ENCODE measurements at places on chromosomes 2 and 18.

DNA sequence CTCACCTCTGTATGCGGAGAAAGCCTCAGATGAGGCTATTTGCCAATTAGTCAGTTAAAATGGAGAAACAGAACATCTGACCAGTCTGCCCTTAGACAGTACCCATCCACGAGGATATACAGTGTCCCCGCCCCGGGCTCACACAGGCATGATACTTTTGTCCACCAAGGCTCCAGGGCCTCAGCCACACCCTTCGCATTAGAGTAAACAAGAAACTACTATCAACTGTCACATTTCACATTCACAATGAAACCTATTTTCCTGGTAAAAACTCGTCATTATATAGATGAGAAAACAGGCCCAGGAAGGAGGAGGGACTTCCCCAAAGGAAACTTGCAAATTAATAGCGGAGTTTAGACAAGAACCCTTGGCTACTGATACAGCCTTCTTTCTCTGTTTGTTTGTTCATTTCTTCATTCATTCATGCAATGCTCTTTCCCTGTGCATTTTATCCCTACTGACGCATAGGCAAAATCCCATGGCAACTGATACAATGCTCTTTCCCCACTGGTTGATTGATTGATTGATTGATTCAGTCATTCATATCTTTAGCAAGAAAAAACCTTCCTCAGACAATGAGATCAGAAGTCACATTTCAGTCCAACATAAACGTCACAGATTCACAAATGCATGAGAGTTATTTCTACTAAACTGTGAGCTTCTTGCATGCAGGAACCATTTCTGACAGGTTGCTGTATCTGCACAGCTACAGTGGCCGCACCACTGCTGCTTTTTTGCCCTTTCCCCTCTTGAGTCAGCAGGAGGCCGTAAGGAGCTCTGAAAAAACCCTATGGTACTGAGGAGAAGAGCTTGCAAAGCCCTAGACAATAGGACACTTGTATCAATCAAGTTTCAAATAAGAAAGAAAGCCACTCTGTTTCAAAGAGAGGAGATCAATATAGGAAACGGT is 777.1 kb downstream of the RNF144A start:
- no peak for DNase-seq

GRCh38 chr18:54415086-54415485 is 57.4 kb downstream of the C18orf54 start:
- no peak for DNase-seq

GRCh38 chr18:51516478-51517038 is 319.1 kb upstream of the MEX3C start:
- DNase-seq = no peak

DNA sequence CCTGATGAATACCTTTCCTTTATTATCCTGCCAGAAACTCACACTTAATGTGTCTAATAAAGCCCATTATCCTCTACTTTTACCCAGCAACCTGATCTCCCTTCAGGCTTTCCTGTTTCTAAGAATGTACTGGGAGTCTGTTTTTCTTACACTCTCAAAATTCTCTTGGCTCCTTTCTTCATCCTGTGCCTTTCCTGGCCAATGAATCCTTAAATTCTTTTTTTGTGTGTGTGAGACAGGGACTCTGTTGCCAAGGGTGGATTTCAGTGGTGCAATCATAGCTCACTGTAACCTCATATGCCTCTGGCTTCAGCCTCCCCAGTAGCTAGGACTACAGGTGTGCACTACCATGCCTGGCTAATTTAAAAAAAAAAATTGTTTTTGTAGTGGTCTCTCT is 72.7 kb downstream of the MAP2 start:
- DNase-seq = no peak

GRCh38 chr2:26430826-26431225 is 29.1 kb downstream of the DRC1 start:
- DNase-seq = no peak

- DNase-seq = no peak
Measured at GRCh38 chr2:241850544-241851324, 8.0 kb downstream of the PDCD1 start.

GRCh38 chr18:59717291-59717690 is 20.1 kb upstream of the CCBE1 start:
- DNase-seq = no peak

DNA sequence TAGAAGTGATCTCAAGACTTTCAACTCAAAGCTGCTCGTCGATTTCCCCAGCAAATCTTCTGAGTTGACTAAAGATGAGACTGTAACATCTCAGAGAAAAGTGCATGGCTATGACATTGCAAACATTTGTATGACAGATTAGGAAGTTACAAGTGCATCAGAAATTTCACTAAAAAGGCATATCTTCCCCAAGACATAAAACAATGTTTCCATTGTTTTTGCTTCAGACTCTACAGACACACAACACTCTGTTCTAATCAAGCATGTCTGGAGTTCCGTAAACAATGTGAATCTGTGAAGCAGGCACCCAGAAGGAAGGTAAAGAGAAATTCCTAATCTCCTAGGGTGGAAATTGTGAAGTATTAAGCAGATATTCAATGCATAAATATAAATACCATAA is 144.6 kb upstream of the LYPD1 start:
- DNase-seq = no peak

DNA sequence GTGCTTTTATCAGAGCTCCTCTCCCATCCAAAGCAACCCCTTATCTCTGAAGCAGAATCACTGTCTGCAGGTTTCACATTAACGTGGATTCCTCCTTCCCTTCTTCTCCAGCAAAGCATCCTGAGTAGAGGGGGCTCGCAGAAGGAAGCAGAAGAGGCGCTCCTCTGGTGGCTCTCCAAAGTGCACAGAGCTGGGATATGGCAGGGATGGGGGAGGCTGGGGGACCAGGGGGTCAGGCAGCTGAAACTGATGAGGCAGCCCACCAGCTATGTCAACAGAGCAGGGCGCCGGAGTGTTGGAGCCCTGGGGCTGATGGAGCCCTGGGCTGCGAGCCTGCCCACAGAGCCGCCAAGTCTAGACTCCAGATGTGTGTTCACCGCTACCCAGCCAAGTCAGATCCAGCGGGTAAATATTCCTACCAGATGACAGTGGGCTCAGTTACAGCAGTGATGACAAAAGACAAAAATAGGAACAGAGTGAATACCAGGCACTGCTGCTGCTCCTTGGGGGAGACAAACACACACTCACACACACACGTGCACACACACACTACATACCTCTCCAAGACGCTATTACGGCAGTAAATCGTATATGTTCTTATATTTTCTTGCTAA is 678.3 kb upstream of the ID2 start:
- DNase-seq = no peak

GRCh38 chr18:49127471-49128190 is 176.9 kb upstream of the SMAD7 start:
- no peak for DNase-seq

DNA sequence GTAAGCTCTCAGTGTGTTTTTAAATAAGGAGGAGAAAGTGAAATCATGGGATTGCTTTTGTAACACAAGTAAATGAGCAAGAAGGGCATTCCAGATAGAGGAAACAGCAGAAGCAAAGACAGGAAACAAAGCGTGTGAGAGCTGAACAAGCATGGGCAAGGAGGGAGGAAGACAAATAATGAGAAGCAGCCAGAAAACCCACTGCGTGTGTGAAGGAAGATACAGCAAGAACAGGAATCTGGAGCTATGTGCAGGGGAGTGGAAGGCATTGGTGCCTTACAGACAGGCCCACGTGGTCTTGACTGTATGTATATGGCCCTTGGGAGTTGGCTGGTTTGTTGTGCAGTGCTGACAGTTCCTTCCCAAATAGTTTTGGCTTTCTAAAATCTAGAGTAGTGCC is 88.6 kb downstream of the AAK1 start:
- DNase-seq = no peak

- no peak for DNase-seq
Measured at GRCh38 chr2:180413336-180413735, 406.2 kb upstream of the CWC22 start.

GRCh38 chr2:98459496-98460175 is 15.0 kb downstream of the INPP4A start:
- no peak for DNase-seq

- no peak for DNase-seq
Measured at GRCh38 chr2:113406114-113406513, 31.4 kb upstream of the ZNG1B start.

DNA sequence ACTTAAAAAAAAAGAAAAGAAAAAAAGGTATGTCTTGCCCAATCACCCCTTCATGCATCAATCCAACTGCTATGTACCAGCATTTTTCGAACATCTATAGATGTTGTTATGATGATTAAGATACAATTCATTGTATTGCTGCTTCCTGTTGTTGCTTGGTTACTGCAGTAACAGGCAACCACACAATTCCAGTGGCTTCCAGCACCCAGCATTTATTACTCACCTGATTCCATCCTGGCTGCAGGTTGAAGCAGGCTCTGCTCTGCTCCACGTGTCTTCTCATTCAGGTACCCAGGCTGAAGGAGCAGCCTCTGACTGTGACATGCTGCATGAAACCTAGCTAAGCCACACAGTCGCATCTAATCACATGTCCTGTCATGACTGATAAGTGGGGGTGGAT is 196.9 kb downstream of the INO80D start:
- no peak for DNase-seq

- no peak for DNase-seq
Measured at GRCh38 chr18:48739266-48740067, 200.6 kb downstream of the CTIF start.

GRCh38 chr2:79511320-79511951 is 1.4 kb upstream of the CTNNA2 start:
- DNase-seq = no peak

GRCh38 chr18:9617006-9617542 is 2.7 kb upstream of the PPP4R1 start:
- no peak for DNase-seq

GRCh38 chr2:207164006-207164831 is 1.5 kb downstream of the KLF7 start:
- no peak for DNase-seq

DNA sequence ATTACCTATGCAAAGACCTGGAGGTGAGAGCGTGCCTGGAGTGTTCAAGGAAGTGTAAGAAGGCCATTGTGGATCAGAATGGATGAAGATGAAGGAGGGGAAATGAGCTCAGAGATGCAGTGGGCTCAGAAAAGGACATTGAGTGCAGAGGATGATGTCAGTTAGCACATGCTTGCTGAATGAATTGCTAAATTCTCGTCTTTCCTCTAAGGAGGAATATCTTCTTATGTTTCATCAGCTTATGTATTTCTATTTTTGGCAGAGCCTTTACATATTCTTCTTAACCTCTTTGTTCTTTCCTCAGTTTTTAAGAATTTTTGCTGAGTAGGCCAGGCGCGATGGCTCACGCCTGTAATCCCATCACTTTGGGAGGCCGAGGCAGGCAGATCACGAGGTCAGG is 30.9 kb downstream of the FAM171B start:
- DNase-seq = no peak

DNA sequence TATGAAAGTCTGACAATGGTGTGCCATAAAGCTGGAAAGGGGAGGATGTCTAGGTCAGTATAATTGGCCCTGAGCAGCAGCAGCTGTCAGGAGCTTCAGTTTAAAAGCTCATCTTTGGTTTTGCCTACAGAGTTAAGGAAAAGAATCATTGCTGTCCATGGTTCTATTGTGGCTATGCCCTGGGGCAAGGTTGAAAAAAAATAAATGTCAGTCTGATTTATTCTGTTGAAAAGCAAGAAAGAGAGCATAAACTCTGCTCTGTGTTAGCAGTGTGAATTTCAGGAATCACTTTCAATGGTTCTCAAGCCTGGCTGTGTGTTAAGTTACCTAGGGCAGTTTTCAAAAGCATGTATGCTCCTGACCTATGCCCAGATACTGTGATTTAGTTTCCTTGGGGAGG is 446.7 kb downstream of the SETBP1 start:
- DNase-seq = no peak

- DNase-seq = no peak
Measured at GRCh38 chr2:240512666-240513535, 44.9 kb downstream of the ANKMY1 start.

DNA sequence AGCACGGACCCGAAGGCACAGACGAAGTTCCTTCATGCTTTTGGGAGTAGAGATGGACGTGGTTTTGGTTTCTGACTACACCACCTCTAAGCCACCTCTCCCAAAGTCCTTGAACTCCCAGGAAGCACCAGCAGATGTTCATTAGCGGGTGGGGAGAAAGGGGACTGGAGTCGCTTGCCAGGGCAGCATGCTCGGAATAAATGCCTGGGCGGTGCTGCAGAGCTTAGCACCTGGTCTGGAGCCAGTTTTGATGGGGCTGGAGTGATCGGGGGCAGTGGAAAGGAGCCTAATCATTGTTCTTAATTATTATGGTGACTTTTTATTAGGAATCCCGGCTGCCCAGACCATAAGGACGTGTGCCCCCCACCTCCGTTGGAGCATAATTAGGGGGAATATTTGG is 220.8 kb downstream of the TFCP2L1 start:
- no peak for DNase-seq

DNA sequence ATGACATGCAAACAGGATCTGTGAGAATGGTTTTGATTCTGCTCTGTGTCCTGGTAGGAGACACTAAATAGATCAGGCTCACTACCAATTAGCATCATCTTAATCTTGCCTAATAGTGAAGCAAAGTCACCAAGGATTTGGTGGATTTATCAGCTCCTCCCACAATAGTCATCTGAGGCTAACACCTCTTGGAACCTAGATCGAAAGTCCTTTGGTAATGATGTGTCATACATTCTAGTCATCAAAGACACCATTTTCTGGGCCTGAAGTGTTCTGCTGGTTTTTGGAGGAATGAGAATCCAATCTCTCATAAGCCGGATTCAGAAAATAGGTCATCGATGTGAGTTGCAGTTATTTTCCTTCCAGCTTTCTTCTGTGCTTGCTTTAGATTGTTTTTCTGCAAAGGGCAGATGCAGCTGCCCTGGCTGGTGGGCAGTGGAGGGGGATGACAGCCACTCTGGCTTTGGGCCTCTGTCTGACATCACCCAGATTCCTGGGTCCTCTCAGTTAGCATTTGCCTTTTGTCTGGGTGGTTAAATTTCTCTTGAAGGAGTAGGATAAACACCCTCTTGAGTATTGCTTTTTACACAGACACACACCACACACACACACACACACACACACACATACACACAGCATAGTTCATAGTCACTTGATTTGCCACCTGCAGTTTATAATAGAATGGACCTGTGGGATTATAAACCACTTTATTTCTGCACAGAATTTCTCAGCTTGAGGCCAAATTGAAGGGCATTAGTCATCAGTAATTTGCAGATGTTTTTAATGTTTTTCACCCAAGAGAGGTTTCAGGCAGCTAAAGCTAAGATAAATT is at the start of gene MYO3B:
MYO3B (plus strand) TSS at position 198 of the 832 bp plus-strand sequence; CDS start at position 339, 141 bp downstream.
- no peak for DNase-seq

- no peak for DNase-seq
Measured at GRCh38 chr2:176111309-176111663, 4.2 kb downstream of the HOXD11 start.

DNA sequence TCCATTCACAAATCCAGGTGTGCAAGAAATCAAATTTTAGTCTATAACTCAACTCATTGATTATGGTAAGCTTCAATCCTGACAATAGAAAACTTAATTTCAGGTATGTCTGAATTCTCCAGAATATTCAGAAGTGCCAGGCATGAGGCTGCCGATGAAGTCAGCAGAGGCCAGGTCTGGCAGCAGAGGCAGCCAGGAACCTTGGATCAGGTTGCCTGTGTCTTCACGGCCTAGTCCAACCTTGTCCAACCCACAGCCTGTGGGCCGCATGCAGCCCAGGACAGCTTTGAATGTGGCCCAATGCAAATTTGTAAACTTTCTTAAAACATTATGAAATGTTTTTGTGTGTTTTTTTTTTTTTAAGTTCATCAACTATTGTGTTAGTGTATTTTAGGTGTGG is 46.9 kb upstream of the ASPRV1 start:
- DNase-seq = no peak

GRCh38 chr2:138187221-138187620 is 222.9 kb downstream of the HNMT start:
- DNase-seq = no peak

- DNase-seq = no peak
Measured at GRCh38 chr2:32436150-32436549, 79.3 kb downstream of the BIRC6 start.

- no peak for DNase-seq
Measured at GRCh38 chr2:138122891-138123290, 158.6 kb downstream of the HNMT start.

Measured in stimulated activated CD8-positive, alpha-beta memory T cell treated with anti-CD3 and anti-CD28 coated beads, Interleukin-4, amount 100 ng/mL, for 4 hours (primary cell).